Smooth muscle cell of trachea (primary cell): ENCODE measurements at places on chromosomes 4 and X. TPM values are rescaled to one million over a fixed set of nuclear protein-coding genes. Genes with fewer than 3 reads are reported as not detected.

PLS3 gene
- total RNA-seq: 176 and 310 TPM in 2 replicates

APELA gene
- not detected in 2 replicates for total RNA-seq

FGF5 gene
- total RNA-seq: 20.8 and 24.7 TPM in 2 replicates

HDX gene
- total RNA-seq: 4.9 and 5.1 TPM in 2 replicates

PRSS12 gene
- total RNA-seq: 93.1 and 158 TPM in 2 replicates

CRMP1 gene
- 0.50 TPM in 1 of 2 replicates, not detected in the other for total RNA-seq

SHROOM2 gene
- total RNA-seq: under 0.01 and 0.17 TPM in 2 replicates

FHIP1A gene
- 0.17 and 0.29 TPM in 2 replicates for total RNA-seq
